Suprapubic skin (tissue), 4 donors: ENCODE measurements at places on chromosomes 11 and 22. TPM values are rescaled to one million over a fixed set of nuclear protein-coding genes. Genes with fewer than 3 reads are reported as not detected.

The PDGFB gene
- total RNA-seq: 10.5 TPM

The RHOG gene
- 36.6 TPM for total RNA-seq

The YPEL4 gene
- 1.3 TPM for total RNA-seq

The OAF gene
- 10.7 TPM for total RNA-seq

GRCh38 chr11:111938687-111939160 lies 1.6 kb downstream of the DIXDC1 start:
- peaks cover 41% of the 10 kb centered on the region for H3K4me1 ChIP-seq
- H3K36me3 ChIP-seq: no peaks in the 10 kb centered on the region
- DNase-seq: no peak
- no peak overlapping the region for H3K4me3 ChIP-seq

DNA sequence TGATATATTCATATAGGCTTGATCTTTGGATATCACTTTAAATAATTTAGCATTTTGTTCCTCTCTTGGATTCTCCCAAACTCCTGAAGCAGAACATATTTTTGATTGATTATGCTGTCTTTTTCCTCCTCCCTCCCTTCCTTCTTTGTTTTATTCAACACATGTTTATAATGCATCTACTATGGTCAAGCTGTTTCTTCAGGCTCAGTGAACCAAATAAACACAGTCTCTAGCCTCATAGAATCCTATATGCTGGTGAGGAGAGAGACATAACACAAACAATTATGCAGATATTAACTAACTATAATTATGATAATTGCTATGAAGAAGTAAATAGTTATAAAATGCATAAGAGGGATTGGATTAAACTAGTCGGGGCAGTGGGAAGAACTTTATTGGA lies 1023.6 kb upstream of the RAG2 start:
- DNase-seq: no peak
- H3K27me3 ChIP-seq: no peaks in the 10 kb centered on the region
- H3K4me3 ChIP-seq: no peak overlapping the region
- H3K27ac ChIP-seq: no peak overlapping the region
- H3K4me1 ChIP-seq: no peaks in the 10 kb centered on the region
- H3K36me3 ChIP-seq: no peaks in the 10 kb centered on the region

DNA sequence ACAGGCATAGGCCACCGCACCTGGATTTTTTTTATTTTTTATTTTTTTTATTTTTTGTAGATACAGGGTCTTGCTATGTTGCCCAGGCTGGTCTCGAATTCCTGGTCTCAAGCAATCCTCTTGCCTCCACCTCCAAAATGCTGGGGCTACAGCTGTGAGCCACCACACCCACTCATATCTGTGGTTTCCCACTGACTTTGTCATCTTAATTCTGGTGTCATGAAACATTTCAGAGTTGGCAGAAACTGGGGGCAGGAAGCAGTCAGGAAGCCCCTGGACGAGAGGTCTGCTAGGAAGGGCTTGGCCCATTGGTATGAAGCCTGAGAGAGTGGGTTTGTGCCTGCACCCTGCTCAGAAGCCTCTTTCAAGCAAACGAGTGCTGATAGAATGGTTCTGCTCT lies 49.1 kb downstream of the COMMD9 start:
- no peaks in the 10 kb centered on the region for H3K36me3 ChIP-seq
- DNase-seq: no peak
- no peak overlapping the region for H3K27ac ChIP-seq

DNA sequence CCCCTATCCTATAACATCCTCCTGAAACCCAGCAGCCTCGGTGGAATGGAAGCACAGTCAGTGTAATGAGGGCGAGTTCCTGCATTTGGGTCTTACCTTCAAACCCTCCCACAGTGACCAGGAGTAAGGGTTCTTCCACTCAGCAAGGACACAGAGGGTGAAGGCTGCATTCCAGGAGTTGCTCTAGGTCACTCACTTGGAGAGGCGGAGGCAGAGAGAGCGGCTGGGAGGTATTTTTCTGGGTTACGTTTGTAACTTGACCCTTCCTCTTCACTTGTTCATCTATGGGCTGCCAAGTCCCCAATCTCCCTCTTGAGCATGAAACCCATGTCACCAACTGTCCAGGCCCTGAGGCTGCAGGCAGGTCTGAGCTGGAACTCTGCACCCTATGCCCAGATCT lies 36.8 kb upstream of the SHISAL1 start:
- H3K27me3 ChIP-seq: peaks cover 51% of the 10 kb centered on the region
- H3K27ac ChIP-seq: no peak overlapping the region
- no peaks in the 10 kb centered on the region for H3K36me3 ChIP-seq

GRCh38 chr11:129732941-129733340 lies 82.7 kb upstream of the TMEM45B start:
- peaks cover 5% of the 10 kb centered on the region for H3K27me3 ChIP-seq
- no peak for DNase-seq
- no peak overlapping the region for H3K27ac ChIP-seq
- H3K4me3 ChIP-seq: no peak overlapping the region

- no peak overlapping the region for H3K4me3 ChIP-seq
- no peak for DNase-seq
- no peaks in the 10 kb centered on the region for H3K27me3 ChIP-seq
- no peak overlapping the region for H3K27ac ChIP-seq
These were observed 563.4 kb upstream of the CCDC179 start for GRCh38 chr11:23423656-23424055.

- no peak overlapping the region for H3K4me3 ChIP-seq
- H3K4me1 ChIP-seq: peaks cover 27% of the 10 kb centered on the region
- peaks cover 6% of the 10 kb centered on the region for H3K36me3 ChIP-seq
- no peak for DNase-seq
These were observed 138.5 kb downstream of the SWAP70 start for GRCh38 chr11:9802291-9802861.

- H3K27me3 ChIP-seq: no peaks in the 10 kb centered on the region
- DNase-seq: no peak
- peaks cover 21% of the 10 kb centered on the region for H3K4me1 ChIP-seq
- no peak overlapping the region for H3K27ac ChIP-seq
These were observed 110.8 kb downstream of the UVRAG start for GRCh38 chr11:75925785-75926164.

DNA sequence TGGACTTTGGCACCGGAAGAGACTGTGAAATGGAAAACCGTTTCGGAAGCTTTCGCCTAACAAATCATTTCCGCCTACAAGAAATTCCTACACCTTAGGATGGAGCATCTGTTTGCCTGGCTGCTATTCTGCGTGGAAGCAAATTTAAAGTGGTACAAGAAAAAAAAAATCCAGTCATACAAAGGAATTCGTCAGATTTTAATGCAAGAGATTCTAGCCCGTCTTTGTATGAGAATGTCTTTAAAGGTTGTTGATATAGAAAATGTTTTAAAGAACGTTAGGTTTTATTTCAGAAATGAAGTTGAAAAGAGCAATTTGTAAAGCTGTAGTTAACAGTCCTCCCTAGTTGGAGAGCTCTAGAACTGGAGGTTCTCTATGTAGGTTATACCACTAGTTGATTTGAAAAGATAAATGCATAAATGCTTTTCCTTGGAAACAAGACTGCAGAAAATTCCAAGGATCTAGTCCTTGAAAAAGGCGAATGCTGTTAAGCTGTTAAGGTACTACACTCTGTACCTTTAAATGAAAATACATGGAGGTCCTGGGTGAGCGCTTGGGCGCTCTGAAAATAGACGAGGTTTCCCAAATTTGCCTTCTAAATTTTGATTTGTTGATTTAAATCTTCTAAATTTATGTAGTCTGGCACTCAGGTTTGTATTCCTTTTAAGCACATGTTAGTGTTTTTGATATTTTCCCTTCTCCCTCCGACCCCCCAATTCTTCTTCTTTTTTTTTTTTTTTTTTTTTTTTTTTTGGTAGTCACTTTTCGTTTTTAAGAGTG lies 2.4 kb downstream of the NCR3LG1 start:
- no peaks in the 10 kb centered on the region for H3K27me3 ChIP-seq
- peaks cover 24% of the 10 kb centered on the region for H3K4me1 ChIP-seq
- DNase-seq: no peak
- H3K27ac ChIP-seq: peak overlapping the region; percentile 68
- peak overlapping the region; percentile 72 for H3K4me3 ChIP-seq

DNA sequence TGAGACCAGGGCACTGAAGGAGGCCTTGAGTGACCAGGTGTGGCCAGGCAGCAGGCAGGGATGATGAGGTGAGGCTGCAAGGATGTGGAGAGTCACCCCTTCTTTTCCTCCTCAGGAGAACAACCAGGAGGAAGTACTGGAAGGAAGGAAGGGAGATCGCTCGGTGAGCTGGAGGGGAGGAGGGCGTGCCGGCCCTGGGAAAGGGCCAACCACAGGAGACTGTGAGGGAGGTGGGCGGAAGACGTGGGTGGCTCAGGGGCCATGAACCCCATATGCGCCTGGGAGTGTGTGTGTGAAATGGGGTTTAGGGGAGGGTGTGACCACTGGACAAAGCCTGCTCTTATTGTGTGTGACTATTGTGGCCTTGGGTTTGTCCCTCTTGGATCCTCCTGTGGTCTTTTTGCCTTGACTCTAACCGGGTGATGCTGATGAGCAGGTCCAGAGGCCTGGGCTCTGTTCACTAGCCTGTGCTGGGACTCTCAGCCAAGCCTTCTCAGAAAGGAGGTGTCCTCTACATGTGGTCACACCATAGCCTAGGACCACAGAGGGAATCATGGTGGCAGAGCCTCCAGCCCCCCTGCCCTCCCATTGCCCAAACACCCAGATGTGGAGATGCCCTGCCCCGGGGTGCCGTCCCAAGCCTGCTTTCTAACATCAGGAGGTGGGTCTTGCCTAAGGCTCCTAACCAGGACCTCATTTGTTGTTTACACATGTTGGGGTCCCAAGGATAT lies 41.3 kb upstream of the TUB start:
- H3K36me3 ChIP-seq: no peaks in the 10 kb centered on the region
- H3K27me3 ChIP-seq: peaks cover 3% of the 10 kb centered on the region
- H3K4me1 ChIP-seq: peaks cover 5% of the 10 kb centered on the region

- no peak overlapping the region for H3K27ac ChIP-seq
- H3K4me1 ChIP-seq: no peaks in the 10 kb centered on the region
- H3K27me3 ChIP-seq: no peaks in the 10 kb centered on the region
- no peak overlapping the region for H3K4me3 ChIP-seq
- H3K36me3 ChIP-seq: no peaks in the 10 kb centered on the region
These were observed 736.5 kb downstream of the DLG2 start for GRCh38 chr11:84890676-84891075.

- H3K36me3 ChIP-seq: peaks cover 1% of the 10 kb centered on the region
- H3K27ac ChIP-seq: peak overlapping the region; percentile 22
- H3K4me3 ChIP-seq: no peak overlapping the region
These were observed 12.4 kb downstream of the CRELD2 start for GRCh38 chr22:49930596-49931412.

DNA sequence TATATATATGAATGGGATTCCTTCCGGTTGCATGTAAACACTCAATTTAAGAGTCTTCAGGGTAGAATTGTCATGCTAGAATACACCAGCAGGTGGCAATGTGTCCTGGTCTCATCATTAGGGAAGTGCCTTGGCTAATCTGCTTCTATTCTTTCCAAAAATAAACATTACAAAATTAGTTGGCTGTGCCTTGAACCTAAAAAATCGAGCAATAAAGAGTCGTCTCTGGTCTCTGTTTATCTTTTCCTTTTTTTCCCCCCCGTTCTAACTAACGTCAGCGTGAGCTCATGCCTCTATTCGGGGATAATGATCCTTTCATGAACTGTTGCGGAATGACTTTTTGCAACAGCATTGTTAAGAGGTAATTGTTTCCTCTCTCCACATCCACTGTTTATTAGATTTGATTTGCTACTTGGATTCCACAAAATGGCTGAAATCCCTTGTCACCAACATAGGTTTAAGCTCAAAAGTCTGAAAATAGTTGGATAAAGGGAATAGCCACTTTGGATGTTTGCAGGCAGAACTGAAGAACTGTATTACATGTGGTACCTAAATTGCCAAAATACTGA lies 1.2 kb upstream of the ARHGEF12 start:
- H3K4me3 ChIP-seq: peak overlapping the region; percentile 86
- H3K4me1 ChIP-seq: peaks cover 45% of the 10 kb centered on the region
- H3K27ac ChIP-seq: peak overlapping the region; percentile 99
- peaks cover 6% of the 10 kb centered on the region for H3K36me3 ChIP-seq

- no peak overlapping the region for H3K27ac ChIP-seq
- no peaks in the 10 kb centered on the region for H3K36me3 ChIP-seq
- no peaks in the 10 kb centered on the region for H3K27me3 ChIP-seq
- DNase-seq: no peak
- no peak overlapping the region for H3K4me3 ChIP-seq
These were observed 16.2 kb upstream of the MMP13 start for GRCh38 chr11:102971766-102972165.

DNA sequence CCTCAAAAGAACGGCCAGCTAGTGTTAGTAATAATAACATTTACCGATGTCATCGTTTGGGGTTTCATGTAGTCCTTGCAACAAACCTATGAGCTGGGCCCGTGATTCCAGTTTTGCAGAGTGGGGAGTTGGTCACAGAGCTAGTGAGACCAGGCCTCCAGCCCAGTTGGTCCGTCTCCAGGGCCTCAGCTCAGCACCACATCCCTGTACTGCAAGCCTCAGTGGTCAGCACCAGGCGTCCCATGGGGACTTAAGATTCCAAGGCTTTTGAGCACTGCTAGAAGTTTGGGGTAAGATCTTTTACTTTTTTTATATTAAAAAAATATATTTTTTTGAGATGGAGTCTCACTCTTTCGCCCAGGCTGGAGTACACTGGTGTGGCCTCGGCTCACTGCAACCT lies 1.1 kb upstream of the TSGA10IP start:
- H3K4me3 ChIP-seq: no peak overlapping the region
- DNase-seq: no peak
- H3K27ac ChIP-seq: no peak overlapping the region
- no peaks in the 10 kb centered on the region for H3K36me3 ChIP-seq

DNA sequence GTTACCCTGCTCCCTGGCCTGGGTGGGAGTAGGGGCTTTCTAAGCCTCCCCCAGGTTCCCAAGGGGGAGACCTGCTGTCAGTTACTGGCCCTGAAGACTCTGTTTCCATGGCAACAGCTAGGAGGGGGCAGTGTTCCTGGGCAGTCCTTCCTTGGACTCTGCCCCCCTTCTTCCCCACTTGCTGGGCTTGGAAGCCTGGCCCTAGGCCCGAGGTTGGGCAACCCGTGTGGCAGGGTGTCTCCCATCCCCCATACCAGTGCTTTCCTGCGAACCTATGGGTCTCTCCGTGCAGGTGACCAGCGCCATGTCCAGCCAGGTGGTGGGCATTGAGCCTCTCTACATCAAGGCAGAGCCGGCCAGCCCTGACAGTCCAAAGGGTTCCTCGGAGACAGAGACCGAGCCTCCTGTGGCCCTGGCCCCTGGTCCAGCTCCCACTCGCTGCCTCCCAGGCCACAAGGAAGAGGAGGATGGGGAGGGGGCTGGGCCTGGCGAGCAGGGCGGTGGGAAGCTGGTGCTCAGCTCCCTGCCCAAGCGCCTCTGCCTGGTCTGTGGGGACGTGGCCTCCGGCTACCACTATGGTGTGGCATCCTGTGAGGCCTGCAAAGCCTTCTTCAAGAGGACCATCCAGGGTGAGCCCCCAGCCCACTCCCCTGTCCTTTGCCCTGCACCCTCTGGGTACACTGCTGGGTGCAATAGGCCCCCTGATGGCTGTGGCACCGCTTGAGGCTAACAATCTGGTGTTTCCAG lies 1.7 kb downstream of the ESRRA start:
- H3K27ac ChIP-seq: peak overlapping the region; percentile 96
- DNase-seq: no peak
- no peaks in the 10 kb centered on the region for H3K27me3 ChIP-seq
- peaks cover 40% of the 10 kb centered on the region for H3K4me1 ChIP-seq
- H3K4me3 ChIP-seq: peak overlapping the region; percentile 84

- H3K36me3 ChIP-seq: no peaks in the 10 kb centered on the region
- no peak overlapping the region for H3K27ac ChIP-seq
These were observed 375 bp downstream of the LAYN start for GRCh38 chr11:111540937-111541253.
